ENCODE measurements at places on chromosomes 5 and 9.

- DNase-seq: no peak
Measured at GRCh38 chr5:105754056-105754455, 1916.7 kb downstream of the EFNA5 start.

GRCh38 chr5:10355071-10355889, 1.8 kb downstream of the MARCHF6 start:
- no peak for DNase-seq

- no peak for DNase-seq
Measured at GRCh38 chr5:124927735-124928134, 181.3 kb upstream of the ZNF608 start.

DNA sequence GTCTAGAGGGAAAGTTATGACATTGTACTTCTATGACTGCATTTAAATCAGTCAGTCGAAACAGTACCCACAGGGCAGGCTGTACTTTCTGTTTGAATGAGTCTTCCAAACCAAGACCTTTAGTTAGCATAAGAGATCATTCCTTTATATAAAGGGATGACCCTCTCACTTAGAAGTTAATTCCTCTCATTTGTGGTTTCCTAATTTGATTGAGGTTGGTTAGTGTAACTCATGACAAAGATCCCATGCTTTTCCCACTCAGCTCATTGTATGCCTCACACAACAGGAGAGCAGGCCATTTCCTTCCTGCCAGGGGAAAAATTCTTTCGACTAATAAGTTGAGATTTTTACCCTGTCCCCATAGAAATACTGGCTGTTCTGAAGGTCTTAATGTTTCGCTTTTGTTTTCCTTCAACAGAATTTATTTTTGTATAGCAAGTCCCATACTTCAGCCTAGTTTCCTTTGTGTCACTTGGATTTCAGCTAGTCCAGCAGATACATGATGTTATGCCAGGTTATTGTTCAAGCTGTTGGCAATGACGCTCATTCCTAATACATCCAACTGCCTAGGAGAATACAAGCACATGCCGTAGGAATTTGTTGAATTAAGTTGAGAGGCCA, 500.7 kb downstream of the SPATA31D1 start:
- DNase-seq: no peak

GRCh38 chr9:72322259-72322658, 42.7 kb downstream of the ZFAND5 start:
- DNase-seq: no peak

DNA sequence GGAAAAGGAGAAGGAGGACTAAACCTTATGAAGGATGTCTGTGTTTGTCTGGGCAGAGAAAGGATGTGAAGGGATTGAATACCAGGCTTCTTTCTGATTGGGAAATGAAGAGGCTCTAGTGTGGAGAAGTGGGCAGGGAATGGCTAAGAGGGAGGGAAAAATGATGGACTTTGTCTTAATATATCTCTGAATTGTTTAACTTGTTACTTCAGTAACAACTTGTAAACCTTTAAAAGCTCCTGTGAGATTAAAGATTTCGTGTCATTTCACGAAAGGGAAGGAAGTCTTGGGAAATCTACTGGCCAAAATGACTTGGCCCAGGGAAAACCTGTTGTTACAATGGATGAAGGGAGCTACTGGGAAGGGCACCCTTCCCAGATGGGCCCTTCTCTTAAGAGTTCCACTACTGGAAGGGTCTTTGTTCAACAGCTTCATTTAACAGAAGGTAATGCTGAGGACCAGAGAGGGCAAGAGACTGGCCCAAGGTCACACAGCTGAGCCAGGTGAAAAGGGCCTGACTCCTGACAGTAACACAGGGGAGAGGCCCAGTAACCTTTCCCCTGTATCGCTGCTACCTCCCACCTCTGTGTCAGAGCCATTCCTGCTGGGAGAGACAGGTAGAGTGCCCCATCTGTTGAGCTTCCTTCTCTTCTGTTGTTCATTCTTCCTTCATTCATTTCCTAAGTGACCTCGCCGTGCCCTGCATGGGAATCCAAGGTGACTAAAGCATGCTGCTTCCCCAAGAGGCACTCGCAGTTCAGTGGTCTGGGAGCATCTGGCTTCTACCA, 5.1 kb upstream of the TCOF1 start:
- DNase-seq: no peak

DNA sequence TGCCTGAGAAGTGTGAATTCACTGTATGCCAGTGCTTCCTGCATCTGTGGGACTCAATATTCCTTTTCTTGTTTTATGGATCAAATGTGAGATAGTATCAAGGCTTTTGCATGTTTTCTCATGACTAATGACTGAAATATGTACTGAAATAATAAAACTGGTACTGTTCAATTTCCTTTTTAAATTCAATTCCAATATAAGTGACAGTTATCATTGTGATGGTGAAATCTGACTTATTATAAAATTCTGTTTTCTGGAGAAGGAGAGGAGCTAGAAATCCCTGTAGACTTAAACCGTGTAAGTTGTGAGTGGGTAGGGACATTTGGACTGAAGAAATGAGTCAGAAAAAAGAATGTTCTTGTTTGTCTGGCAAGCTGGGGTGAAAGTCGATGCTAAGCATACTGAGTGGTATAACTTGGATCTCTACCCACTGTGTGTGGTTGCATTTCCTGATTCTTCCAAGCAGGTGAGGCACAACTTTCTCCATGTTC, 245.2 kb downstream of the EFNA5 start:
- no peak for DNase-seq

DNA sequence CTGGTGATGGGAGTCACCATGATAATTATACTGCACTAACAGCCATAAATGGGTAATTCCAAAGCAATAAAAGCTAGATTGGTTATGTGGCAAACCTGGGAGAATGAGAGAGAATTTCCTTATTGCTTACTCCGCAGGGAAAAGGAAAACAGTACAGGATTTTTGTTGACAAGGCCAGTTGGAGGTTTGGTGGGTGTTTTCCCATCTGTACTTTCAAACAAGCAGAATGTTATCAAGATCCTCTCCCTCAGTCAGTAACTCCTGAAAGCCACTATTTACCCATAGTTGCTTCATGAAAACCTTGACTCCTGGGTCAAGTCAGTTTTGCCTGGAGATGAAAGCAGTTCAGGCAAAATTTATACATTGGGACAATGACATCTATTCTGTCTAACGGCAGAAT, 26.4 kb downstream of the IL9 start:
- DNase-seq: no peak

DNA sequence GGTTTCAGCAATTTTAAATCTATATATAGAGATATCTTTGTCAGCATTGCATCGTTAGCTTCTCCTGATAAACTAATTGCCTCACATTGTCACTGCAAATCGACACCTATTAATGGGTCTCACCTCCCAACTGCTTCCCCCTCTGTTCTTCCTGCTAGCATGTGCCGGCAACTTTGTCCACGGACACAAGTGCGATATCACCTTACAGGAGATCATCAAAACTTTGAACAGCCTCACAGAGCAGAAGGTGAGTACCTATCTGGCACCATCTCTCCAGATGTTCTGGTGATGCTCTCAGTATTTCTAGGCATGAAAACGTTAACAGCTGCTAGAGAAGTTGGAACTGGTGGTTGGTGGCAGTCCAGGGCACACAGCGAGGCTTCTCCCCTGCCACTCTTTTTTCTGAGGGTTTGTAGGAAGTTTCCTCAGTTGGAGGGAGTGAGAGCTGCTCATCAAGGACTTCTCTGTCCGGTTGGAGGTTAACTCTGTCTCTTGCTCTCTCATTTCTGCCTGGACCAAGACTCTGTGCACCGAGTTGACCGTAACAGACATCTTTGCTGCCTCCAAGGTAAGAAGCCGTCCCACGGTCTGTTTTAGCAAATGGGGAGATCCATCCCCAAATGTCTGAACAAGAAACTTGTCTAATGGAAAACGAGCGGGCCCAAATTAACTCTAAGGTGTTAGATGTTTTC, at the start of gene IL4:
TSS of gene IL4 (plus strand) at position 51 of the 692 bp plus-strand sequence. CDS start at position 113, 62 bp downstream.
- DNase-seq: no peak

DNA sequence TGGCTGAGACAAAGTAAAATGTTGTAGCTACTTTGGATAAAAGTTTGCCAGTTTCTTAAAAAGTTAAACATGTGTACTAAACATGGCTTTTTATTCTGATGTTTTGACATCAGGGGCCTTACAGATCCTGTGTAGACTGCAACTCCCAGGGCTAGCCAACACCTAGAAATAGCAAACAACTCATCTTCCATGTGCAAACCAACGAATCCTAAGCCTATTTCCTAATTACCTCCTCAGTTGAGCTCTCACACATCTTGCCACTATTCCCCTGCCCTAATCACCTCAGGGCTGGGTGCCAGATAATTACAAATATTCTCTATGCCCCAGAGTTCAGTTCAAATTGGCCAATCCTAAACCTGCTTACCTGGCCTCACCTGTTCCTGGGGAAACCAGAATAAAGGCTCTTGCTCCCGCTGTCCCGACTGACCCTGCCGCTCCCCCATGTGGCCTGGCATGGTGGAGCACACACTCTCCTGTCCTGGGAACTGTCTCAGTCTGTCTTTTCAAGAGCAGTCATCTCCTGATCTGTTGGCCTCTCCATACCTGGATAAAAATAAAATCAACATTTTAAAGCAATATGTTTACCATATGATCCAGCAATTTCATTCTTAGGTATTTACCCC, 37.1 kb upstream of the FAM169A start:
- DNase-seq: no peak

GRCh38 chr9:119905724-119906123, 536.5 kb upstream of the BRINP1 start:
- no peak for DNase-seq

GRCh38 chr9:83435301-83435700, 102.9 kb downstream of the FRMD3 start:
- no peak for DNase-seq

- DNase-seq: no peak
Measured at GRCh38 chr9:15696979-15697378, 144.1 kb downstream of the CCDC171 start.

DNA sequence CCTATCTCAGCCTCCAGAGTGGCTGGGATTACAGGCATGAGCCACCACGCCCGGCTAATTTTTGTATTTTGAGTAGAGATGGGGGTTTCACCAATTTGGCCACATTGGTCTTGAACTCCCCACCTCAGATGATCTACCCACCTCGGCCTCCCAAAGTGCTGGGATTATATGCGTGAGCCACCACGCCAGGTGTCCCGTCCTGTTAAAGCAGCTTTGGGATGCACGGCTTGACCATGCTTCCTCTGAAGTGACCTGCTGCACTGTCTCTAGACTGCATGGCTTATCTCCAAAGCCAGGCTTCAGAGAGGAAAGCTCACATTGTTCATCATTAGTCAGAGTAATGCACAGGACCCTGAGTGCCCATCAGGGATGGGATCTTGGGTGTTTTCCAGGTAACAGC, 45.4 kb downstream of the SEMA4D start:
- DNase-seq: no peak

DNA sequence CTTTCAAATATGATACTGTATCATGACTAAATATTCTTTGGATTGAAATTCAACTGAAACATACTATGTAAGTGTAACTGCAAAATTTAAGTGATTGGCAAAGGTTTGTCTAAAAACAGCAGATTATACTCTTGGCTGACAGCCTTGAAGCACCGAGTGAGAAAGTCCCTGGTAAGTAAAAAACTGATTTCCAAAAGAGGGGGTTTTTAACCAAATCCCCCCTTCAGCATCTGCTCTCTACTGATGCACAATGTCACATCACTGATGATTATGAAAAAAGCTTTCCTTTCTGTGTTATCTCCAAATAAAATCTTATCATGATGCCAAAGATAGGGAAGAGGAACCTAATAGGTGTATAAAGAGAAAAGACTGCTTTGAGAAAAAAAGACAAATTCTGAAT, 141.0 kb downstream of the MEF2C start:
- no peak for DNase-seq

DNA sequence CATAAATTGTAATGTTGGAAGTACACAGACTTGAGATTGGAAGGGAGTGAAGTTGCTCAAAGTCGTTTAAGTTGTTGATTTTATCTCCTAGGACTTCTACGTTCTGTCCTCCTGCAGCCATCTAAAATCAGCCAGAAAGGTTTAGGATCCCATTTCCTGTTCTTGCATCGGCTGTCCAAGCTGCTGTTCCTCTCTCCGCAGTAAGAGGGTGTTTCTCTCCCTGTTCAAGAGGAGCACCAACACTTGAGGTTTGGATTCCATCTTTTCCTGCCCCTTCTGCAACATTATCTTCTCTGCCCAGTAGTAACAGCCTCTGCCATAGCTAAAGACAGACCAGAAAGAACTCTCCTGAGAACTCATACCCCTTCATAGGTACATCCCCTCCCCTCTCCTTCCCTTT, 373.4 kb downstream of the GADD45G start:
- DNase-seq: no peak

GRCh38 chr9:25602400-25603044, 75.7 kb downstream of the TUSC1 start:
- DNase-seq: no peak

DNA sequence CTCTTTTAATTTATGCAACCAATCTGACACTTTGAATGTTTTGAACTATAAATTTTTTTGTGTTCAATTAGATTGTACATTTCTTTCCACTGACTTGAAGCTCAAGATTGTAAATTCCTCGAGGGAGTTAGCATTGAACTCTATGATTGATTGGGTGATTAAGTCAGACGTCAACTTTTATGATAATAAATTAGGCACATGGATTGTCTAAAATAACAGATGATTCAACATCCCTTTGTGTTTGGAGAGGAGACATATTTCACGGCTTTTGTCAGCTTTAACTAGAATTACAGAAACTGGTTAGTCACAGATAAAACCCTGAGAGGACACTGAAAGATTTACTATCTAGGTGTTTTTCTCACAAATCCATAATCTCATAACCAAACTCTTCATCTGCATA, 32.7 kb upstream of the TXNDC8 start:
- no peak for DNase-seq

DNA sequence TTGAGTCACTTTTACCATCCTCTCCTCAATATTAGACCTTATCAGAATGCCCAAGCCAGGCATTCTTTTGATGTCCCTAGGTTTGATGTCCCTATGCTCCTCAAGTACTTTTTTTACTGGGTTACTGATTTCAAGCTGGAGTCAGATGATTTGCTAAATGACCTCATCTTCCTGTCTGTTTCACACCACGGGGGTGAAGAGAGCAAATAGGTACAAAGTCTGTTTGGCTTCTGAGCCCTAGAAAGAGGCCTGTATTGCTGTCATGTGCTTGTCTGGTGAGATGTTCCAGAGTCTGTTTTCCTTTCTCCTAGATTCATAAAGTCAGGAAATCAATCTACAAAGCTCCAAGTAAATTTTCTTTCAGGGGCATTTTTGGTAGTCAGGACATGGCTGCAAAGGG, 12.7 kb upstream of the DAB2 start:
- no peak for DNase-seq

DNA sequence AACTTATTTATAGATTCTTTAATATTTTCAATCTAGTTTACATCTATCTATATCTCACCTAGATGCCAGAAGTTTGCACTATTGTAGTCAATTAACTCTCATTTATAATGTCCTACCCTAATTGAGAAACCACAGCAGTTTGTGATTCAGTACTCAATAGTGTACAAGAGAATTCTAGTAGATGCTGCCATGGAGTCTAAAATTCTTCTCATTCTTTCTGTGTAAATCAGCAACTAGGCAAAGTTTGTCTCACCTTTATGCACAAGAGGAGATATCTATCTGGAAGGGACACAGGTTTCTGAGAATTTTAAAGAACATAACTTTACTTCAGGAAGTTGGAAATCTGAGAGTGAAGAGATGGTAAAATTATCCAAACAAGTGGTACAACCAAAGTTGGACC, 173.0 kb upstream of the FBXL7 start:
- no peak for DNase-seq

- no peak for DNase-seq
Measured at GRCh38 chr5:127184851-127185250, 105.7 kb upstream of the MEGF10 start.

- no peak for DNase-seq
Measured at GRCh38 chr5:32851559-32852173, 140.5 kb downstream of the NPR3 start.
